ENCODE measurements at places on chromosomes 4 and X.

GRCh38 chrX:24253469-24253868 is 60.4 kb downstream of the SUPT20HL2 start:
- no peak for DNase-seq

GRCh38 chr4:8651661-8652180 is 59.2 kb downstream of the CPZ start:
- peak; percentile 14 for DNase-seq

DNA sequence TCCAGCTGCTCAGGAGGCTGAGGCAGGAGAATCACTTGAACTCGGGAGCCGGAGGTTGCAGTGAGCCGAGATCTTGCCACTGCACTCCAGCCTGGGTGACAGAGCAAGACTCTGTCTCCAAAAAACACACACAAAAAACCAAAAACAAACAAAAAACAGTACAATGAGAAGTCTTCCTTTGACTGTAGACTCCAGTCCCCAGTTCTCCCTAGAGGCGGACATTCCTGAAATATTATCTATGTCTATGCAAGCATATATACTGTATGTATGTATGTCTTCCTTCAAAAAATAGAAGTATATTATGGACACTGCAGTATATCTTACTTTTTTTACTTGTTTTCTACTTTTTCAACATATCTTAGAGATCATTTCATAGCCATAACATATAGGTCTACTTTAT is 10.2 kb upstream of the FGF2 start:
- DNase-seq, result no peak

DNA sequence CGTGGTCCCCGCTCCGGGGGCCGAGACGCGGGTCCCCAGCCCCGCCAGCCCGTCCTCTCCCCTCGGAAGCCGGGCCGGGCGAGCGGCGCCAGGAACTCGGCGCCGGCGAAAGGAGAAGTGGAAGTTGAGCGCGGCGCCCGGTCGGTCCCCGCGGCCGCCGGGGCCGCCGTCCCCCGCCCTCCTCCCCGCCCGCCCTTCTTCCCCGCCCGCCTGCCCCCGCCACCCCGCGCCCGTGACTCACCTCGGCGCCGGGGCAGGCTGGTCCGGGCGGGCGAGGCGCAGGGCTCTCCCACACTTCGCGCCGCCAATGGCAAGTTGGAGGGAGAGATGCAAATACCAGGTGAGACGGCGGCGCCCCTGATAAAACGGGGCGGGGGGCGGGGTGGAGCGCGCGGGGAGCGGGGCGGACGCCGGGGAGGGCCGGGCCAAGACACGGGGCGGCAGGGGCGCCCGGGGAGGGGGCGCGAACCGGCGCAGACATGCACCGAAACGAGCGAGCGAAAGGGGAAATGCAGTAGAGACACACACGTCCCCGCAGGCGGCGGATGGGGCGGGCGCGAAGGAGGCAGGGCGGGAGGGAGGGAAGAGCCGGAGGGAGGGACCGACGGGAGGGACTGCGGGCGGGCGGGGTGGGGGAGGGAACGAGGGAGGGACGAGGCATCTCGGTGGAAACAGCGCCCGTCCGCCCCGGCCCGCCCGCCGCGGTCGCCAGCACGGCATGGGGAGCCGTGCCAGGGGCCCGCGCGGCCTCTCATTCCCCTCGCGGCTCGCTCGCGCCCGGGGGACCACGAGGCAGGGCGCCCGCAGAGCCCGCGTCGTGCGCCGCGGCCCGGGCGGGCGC is at the start of gene ELF4:
TSS of gene ELF4 (minus strand) at position 119 of the 841 bp plus-strand sequence. CDS start 29,167 bp downstream, outside the sequence.
- DNase-seq, result peak; percentile 68

- no peak for DNase-seq
Observed at GRCh38 chr4:15963576-15963975, 601 bp upstream of the FGFBP2 start.

DNA sequence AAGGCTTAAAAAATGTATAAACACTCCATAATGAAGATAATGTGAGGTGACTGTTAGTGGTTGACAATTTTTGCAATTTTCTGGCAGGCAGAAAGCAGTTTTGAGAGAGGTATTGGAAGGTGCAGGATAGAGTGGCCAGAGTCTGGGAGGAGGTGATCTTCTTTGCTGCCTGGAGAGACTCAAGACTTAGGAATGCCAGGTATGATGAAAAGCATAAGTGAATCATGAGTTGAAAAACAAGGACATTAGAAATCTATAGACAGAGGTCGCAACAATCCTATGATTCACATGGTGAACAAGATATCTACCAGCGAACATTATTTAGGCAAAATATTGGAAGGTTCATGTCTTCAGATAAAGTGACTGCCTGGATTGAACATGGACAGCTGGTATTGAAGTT is 118.5 kb downstream of the CFAP299 start:
- DNase-seq, result no peak

GRCh38 chr4:143054971-143055370 is 129.7 kb upstream of the USP38 start:
- DNase-seq, result no peak

DNA sequence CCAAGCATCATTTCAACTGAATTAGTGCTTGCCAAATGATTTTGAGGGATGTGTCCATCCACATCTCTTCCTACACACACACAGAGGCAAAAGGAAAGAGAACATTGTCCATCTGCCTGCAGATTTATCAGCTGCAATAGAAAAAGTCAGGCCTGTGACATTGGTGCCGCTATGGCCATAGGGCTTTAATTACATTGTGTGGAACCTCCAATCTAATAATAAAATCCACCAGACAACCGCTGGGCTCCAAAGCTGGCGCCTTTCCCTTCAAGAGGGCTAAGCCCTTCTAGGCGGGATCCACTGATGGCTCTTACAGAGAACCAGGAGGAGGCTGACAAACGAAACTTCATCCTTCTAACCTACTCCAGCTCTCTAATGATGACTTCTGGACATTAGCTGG is 60.6 kb downstream of the PHOX2B start:
- DNase-seq, result no peak

DNA sequence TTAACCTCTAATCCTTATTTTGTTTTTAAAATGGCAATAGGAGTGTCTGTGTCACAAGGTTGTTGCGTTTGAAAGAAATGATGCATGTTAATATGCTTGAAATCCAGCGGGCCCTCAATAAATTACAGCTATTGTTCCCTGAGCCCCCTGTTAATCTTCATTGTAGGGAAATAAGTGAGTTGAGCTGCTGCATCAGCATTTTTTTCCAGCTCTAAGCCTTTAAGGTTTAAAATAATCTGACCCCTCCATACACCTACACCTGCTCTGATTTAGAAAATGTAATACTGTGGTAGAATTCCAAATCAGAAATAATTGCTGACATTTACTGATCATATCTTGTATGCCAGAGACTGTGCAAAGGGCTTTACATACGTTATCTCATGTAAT is 2.6 kb upstream of the MSMO1 start:
- no peak for DNase-seq

GRCh38 chrX:133072566-133072965 is 24.3 kb downstream of the USP26 start:
- no peak for DNase-seq

DNA sequence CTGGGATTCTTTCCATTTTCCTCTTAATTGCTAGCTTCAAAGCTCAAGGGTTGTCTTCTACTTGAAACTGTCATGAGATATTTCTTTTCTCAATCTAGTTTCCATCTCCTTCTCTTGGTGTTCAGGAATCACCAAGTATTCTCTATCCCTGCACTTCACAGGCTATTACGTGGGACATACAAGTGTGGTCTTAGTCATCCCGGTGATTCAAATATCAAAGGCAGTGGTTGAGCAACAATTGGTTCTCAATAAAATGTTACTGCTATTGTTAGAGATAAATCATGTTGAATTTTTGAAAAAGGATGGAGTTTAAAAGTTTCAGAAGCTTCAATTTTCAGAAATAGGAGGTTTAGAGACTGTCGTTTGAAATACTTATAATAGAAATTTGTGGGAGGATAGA is 812.9 kb downstream of the FSTL5 start:
- no peak for DNase-seq

DNA sequence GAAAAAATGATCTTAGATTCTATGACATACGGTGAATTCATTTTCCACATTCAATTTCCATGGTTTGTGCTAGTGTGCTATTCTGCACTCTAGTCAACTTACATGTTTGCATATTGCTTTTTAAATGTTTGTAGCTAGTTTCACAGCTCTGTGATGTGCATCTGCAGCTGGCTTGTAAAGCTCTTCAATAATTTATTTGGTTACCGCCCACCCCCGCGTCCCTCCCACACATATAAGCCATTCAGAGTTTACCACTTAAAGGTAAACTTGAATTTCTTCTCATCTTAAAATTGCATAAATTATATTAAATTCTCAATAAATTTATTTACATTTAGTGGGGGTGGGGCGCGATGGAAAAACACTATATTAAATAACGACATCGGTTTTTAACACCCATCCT is 291 bp upstream of the NBDY start:
- no peak for DNase-seq

- peak; percentile 45 for DNase-seq
Observed at GRCh38 chr4:11799196-11799595, 370.5 kb upstream of the HS3ST1 start.

- DNase-seq, result no peak
Observed at GRCh38 chr4:152601156-152601555, 65.3 kb upstream of the FBXW7 start.

DNA sequence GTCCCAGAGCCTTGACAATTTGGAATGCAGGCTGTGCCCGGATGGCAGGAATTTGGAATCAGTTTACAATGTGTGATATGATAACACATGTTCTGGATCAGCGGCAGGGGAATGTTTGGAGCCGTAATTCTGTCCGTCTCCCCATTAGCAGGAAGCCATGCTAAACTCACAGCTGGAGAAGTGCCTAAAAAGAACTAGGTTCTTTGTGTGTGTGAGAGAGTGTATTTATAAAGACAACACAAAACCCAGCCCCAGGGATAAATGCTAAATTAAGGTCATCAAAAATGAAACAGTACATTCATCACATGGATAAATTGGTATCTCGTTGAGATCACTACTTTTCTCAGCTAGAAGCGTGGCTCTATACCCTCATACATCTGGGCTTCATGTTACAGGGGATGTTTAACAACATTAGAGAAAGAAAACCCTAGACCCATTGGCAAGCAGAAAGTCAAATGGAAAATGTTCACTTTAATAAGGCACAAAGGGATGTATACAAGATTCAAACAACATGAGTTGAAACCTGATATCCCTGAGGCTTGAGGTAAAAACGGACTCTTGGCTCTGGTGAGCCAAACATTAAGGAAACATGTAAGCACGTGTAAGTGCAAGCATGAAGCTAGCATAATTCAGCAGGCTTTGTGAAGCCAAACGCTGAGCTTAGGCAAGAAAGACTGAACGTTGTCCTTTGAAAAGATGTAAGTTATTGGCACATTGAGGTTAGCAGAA is 18.0 kb upstream of the TMEM131L start:
- DNase-seq, result no peak

DNA sequence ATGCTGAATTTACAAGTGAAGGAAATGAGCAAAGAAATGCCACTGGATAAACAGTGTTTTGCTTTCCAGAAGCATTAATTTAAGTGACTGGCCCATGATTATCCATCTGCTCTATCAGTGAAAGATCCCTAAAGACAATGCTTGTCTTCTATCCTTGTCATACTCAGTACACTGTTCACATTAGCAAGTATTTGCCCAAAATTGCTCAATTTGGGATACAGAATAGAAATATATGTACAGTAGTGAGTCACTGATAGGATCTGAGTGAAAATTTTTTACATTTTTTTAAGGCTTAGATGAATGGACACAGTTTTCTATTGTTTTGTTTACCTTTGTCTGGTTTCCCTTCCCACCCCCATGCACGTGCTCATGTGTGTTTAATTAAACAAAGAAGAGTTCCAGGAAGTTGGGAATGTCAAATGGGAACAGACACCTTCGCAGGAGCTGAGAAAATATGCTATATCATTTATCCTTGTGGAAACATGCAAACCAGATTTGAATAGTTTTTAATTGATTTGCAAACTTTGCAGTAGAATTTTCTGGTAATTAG is 656.3 kb downstream of the RPA4 start:
- no peak for DNase-seq

- DNase-seq, result no peak
Observed at GRCh38 chr4:106659371-106659770, 290.8 kb upstream of the GIMD1 start.

GRCh38 chrX:154717824-154718223 is 33.1 kb downstream of the GAB3 start:
- peak; percentile 16 for DNase-seq

- no peak for DNase-seq
Observed at GRCh38 chr4:30789219-30789671, 69.1 kb downstream of the PCDH7 start.

DNA sequence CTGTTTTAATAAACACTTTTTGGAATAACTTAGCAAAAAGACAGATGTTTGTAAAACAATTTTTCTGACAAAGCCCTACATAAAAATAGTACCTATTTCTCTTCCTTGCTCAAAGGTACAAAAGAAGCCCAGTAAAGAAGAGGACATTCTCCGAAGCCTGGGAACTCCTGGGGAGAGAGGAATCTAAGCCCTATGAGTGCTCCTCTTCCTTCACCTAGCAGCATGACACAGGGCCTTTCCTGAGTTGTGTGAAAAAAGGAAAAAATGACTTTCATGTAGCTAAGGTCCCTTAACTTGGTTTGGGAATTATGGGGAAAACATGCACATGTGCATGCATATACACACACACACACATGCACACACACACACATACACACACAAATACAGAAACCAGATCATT is 586.9 kb downstream of the TMA16 start:
- DNase-seq, result no peak

GRCh38 chr4:73272816-73273215 is 14.2 kb upstream of the ANKRD17 start:
- no peak for DNase-seq

- DNase-seq, result no peak
Observed at GRCh38 chr4:147638942-147639341, 21.7 kb downstream of the TMEM184C start.

- no peak for DNase-seq
Observed at GRCh38 chr4:85776579-85776978, 301.6 kb downstream of the ARHGAP24 start.

DNA sequence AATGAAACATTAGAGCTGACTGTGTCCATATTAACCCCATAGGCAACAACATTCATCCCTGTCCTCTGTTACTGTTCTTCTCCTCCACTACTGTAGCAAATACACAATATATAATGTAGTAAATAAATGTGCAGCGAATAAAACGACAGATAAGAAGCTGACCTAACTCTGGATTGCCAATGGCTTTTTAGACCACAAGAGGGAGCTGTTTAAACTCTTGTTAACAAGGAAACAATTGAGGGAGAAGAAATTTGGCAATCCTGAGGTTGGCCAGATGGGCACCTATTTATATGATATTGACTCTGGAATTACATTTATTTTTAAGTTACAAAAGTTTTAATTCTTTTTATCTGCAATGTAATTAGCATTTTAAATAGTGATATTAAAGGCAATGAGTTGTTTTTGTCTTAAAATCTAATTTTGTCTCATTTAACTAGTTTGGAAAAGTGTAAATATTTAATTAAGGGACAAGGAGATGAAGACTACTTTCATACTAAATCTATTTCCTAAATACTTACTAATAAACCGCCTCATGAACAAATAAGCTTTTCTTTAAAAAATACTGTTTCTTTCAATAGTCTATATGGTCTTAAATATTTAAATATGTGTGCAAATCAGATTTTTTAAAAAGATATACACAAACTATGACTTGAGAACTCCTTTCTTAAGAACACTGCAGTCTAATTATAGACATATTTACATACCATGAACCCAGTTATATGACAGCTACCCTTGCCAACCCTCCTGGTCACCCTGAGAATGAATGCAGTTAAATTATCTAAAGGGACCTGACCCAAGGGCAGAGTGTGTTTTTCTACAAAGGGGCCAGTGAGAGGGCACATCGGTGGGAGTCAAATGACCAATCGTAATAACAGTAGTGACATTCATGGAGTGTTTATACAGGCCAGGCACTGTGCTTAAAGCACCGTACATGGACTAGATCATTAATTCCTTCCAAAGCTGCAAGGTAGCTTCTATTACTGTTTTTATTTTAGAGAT is 52.9 kb upstream of the HPF1 start:
- no peak for DNase-seq

GRCh38 chrX:133482056-133482952 is 67.0 kb upstream of the GPC4 start:
- DNase-seq, result no peak

All from left colon (tissue), 2 donors.